ENCODE measurements at places on chromosomes 5 and 9.
A peak's percentile ranks its signal among the peaks of the same experiment; 100 is the strongest.

DNA sequence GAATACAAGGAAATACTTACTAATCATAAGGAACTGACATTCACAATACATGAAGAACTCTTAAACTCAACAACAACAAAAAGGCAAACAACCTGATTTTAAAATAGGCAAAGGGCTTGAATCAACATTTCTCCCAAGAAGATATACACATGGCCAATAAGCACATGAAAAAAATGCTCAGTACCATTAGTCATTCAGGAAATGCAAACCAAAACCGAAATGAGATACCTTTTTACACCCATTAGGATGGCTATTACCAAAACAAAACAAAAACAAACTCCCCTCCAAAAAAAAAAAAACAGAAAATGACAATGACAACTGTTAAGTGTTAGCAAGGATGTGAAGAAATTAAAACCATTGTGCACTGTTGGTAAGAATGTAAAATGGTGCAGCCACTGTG is 104.1 kb upstream of the ZNF462 start:
- no peak for DNase-seq

DNA sequence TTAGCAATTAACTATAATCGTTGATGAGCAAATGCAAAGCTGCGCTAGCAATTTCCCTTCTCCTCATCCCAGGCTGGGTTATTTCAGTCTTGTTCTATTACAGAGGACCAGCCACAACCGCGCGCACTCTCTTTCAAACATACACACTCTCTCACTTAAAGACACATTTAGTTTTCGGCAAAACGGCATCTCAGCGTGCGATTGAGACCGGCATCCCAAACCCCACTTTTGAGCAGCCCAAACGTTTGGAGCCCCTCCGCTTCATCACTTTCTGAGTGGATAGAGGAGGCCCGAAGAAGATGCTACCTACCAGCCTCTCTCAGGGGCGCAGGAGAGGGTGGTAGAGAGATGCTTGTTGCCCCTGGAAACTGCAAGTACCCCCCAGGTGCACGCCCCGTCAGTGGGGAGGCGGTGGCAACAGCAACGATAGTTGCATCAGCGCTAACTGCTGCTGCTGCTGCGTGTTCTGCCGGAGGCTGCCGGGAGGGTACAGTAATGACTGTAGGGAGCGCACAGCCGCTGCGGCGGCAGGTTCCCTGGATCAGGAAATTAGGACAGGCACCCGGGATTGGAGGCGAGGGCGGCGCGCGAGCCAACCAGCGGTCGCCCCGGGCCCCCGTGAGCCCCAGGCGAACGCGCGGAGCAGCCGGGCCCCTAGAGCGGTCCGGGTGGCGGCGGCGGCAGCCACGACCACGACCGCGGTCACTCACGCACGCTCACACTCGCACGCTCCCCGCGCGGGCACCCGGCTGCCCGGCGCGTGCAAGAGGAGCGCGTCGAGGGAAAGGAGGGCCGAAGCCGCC is 467 bp upstream of the VLDLR start:
- peak; percentile 90 for DNase-seq

DNA sequence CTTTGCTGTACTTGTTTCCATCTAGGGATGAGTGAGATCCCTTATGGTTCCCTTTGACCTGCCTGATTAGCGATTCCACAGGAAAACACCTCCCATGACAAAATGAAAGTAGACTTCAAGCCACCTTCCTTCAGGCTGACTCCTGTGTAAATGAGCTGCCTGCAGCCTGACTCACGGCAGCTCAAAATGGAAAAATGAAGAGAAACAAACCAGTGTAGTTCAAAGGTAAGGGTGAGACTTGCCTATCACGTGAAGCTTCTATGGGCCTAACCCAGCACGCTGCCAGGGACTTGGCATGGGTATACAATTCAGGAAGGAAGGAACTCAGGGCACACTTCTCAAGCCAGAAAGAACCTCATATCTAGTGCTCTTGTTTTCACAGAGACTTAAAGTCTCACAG is 110.1 kb upstream of the LRRTM2 start:
- DNase-seq: no peak

- DNase-seq: no peak
These were observed 737.9 kb upstream of the ZNF608 start for GRCh38 chr5:125484272-125484741.

DNA sequence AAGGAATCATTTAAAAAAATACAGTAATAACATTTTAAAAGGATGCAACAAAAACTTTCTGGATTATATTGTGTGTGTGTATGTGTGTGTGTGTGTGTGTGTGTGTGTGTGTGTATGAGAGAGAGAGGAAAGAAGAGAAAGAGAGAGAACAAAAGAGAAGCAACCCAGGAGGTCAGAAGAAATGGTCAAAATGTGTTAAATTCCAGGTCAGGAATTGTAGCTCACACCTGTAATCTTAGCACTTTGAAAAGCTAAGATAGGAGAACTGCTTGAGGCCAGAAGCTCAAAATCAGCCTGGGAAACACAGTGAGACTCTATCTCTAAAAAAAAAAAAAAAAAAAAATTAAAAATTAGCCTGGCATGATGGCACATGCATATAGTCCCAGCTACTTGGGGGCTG is 311.8 kb upstream of the CDH12 start:
- DNase-seq: no peak

- peak; percentile 92 for DNase-seq
These were observed 129.1 kb downstream of the KCNIP1 start for GRCh38 chr5:170632985-170633234.

DNA sequence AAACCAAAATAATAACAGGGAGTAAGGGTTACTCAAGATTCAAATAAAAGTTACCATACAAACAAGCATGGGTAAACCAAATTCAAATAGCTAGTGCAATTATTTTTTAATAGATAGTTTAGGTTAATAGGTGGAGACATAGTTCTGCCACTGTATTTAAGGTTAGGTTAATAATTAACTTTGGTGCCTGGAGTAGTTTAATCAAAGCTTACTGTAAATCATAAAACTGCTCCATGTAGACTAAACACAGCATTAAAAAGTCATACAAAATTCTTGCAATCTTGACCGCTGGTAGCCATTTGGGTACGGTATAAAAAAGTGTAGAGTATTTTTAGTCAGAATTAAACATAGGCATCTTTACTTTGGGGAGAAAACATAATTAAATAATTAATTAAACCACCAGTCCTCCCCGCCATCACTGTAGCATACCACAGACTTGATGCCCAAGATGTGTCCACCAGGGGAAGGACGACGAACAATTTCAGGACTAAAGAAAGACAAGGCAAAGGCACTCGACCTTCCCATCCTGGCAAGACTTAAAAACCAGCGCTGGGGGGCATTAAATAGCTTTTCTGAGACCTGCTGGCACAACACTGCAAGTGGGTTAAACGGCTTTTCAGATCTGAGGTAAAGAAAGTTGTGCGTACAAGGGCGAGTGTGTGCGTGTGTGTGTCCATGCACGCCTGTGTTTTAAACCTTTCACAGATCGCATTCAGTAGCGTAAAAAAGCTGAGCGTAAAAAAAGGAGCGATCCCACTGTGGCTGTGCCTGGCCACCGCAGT is 2.9 kb downstream of the SEMA6A start:
- DNase-seq: no peak

DNA sequence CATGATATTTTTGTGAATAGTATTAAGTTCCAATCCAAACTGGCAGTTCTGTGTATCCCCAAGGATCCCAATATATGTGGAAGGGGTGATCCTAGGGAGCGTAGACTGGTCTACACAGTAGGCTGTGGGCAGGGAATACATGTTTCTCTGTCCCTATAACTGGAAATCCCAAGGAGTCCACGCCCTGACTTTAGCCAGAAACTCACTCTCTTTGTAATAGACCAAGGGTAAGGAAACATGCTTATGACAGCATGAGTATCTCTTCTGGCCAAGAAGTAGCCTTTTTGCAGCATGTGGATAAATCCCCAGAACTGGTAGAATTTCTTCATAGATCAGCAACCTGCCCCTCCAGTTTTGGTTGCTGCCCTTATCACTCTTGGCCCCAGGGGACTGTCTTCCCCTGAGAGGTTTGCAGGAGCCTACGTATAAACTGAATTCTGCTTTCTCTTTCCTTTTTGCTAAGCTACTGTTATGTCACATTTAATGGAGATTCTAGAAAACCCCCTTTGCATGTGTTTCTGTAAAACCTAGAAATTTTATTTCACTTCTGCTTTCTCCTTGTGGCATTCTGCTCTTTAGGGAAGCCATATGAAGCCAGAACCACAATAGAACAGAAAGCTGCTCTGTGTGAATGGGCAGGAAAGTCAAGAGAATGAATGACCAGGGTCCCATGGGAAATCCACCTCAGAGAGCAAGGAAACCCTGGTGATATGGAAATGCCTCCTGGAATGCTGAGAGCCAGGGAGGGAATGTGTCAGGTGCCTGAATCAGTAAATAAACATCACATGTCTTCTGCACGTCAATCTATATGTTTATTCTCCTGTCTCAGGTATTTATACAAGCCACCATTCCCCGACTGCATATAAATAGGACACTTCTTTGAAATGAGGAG is 3.5 kb downstream of the IFNA2 start:
- no peak for DNase-seq

- DNase-seq: no peak
These were observed 16.4 kb downstream of the RAD23B start for GRCh38 chr9:107299437-107299836.

DNA sequence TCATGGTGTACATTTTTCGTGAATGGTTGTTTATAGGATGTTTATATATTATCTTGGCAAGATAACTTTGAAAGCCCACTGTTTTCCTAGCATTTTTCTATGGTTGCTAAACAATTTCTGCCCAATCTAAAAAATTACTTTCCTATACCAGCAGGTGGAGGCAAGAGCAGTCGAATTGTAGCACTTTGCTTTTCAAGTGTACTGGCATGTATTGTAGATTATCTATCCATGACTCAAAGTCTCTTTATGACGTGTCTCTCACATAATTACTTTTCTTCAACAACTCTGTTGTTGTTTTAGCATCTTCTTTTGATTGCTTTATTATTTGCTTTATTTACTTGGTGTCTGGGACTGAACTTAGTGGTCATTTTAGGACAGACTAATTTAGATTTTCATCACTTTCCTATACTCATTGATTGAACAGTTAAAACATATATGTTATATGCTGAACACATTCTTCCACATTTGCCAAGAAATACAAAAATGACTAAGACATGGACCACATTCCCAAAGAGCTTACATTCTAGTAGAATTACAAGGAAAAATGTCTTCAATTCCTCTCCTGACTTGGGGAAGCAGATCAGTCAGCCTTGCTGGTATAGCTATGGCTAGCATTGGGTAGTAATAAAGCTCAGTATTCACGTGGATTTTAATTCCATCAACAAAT is 20.7 kb downstream of the NLN start:
- no peak for DNase-seq

GRCh38 chr5:127236254-127236653 is 54.3 kb upstream of the MEGF10 start:
- DNase-seq: no peak

DNA sequence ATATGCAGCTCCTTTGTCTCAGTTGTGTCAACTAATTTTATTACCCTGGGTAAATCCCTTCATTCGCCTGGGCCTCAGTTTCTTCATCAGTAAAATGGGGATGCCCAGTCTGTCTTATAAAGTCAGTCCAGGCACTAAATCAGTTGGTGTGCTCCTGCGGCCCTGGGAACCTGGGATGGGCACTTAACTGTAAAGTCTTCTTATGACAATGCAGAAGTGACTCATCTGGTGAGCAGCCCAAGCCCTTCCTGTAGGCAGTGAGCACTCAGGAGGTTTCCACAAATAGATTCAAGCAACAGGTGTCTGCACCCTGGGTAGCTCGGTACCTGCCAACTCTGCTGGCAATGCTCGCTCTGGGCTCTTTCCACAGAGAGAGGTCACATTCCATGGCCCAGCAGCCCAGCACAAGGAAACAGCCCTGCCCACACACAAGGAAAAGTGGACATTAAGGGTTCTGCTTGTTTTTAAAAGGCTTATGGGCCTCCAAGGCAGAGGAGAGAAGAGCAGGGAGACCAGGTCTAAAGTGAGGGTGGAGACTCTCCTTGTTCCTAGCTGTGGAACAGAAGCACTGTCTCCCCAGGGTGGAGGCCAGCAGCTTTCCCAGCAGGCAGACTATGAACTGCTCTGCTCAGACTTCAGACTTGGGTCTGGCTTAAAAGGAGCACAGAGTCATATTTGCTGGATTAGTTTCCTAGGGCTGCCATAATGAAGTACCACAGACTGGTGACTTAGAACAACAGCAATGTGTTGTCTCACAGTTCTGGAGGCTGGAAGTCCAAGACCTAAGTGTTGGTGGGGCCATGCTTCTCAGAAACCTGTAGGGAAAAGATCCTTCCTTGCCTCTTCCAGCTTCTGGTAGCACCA is 89.7 kb upstream of the ADRA1B start:
- DNase-seq: peak; percentile 40

DNA sequence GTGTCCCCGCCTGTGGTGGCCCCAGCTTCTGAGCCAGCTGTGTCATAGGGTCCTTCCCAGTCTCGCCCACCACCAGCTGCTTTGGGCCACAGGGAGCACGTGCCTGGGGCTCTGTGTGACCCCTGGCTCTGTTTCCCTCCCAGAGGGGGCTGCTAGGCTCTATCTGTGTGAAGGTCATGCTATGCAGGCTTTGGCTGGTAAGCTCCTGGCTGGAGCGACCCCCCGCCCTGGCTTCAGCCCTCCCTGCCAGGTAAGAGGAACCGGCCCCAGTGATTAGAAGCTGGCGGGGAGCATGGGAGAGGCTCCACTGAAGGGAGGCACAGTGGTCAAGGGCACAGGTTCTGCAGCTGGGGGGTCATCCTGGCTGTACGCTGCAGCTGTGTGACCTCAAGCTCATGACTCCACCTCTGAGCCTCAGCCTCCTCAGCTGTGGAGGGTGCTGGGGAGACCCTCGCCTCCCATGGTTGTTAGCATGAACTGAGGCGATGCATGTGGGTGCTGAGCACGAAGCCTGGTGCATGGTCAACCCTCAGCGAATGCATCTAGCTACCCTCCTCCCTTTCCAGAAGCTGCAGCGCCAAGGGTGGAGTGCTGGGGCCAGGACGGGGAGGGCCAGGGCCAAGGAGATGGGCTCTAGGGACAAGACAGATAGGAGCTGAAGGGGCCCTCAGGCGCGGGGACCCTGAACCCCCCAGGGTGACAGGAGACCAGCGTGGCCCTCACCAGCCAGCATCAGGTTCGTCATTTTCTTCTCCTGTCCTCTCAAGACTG is 163.8 kb upstream of the MVB12B start:
- DNase-seq: no peak

DNA sequence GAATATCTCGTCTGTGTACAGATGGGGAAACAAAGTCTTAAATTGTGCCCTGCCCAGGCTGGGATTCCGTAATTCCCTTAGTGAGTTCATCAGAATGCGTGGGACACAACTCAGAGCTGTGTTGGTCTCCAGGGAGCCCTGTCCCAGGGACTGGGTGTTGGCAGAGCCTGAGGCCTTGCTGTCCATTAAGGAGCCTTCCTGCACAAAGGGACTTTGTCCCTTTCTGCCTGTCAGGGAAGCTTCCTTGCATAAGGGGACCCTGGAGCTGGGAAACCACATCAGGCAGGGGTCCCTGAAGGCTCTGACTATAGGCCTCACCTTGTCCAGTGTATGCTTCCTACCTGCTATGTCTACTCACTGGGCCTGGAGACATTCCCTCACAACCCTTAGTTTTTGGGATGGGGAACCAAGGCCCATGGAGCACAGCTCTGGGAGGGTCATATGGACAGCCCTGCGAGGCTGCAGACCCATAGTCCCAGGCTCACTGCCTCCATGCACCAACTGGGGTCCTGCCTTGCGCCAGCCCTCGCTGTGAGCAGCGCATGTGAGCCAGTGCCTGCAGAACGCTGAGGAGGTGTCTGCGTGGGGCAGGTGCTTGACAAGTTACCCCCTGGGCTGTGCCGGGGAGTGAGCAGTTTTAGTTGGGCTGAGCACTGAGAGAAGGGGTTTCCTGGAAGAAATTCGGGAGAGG is 1.6 kb downstream of the CARD19 start:
- no peak for DNase-seq

All from H9 (cell line).